CD4-positive, alpha-beta T cell treated with Interleukin-6 at 100 ng/mL for 8 hours (primary cell): ENCODE measurements at places on chromosomes 4 and X.
A peak's percentile ranks its signal among the peaks of the same experiment; 100 is the strongest.

DNA sequence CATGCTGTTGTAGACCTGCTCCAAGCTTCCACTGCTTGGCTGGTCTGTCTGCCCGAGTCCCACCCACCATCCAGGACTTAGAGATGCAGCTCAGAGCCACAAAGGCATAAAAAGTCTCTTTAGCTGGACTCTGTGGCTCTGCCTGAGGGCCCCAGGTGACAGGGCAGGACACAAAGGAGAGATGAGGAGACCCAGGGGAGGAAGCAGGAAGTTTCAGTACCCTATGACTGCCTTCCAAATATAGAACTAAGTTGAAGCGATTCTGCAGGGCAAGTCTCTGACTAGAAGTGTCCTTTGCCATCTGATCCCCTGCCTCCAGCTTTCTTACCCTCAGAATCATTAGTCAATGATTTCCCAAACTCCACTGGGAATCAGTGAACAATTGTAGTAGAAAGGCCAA lies 11.2 kb upstream of the CXCR3 start:
- DNase-seq = no peak

GRCh38 chr4:98305576-98305975 lies 44.4 kb downstream of the RAP1GDS1 start:
- no peak for DNase-seq

DNA sequence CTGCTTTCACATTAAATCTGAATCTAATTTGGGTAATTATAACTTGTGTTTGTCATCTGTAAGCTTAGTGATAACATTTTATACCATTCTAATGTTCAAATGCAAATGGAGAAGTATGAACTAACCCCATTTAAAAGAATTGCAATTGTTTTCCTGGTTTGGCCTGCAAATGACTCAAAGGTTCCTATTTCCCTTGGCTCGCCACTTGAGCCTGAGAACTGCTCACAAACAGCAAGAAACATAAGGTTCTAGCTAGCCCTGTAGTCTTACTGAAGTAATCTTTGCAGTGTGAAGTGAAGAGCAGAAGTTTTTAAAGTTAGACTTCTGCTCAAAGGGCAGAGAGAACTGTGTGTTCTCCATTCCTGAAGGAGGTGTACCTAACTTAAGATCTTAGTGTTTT lies 27.2 kb downstream of the UPRT start:
- DNase-seq = no peak

DNA sequence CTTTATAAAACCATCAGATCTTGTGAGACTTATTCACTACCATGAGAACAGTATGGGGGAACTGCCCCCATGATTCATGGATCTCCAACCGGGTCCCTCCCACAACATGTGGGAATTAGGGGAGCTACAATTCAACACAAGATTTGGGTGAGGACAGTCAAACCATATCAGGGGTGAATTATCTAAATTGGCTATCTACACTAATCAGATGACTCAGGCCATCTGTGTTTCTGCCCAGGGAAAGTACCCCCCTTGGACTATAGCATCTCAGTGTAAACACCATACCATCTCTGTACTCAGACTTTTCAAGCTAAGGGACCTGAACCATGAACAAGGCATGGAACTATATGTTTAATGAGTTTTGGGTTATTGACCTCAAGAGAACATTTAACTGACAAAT lies 76.8 kb downstream of the LNX1 start:
- no peak for DNase-seq

DNA sequence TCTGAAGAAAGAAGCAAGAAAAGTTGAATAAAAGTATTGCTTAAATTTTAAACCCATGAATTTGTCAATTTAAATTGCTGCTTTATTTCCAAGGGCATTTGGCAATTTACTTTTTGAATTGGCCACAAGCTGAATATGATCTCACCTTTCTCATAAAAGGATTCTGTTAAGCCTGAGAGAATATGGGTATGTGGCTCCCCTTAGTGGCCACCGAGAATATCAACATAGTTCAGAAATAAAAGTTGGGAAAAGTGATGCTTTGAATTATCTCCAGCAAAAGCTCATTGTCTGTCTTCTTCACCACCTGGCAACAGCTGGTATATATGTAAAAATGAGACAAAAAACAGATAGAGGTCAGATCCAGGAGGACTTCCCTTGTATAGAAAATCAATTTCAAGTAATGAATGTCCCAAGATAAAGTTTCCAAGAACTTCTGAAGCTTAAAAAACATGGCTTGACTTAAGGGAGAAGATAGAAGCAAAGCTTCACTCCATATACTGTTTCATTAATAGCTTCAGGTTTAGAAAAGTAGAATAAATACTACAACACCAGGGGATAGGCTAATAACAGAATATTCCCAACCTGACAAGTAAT lies 290.7 kb upstream of the FAM241A start:
- DNase-seq = no peak

- no peak for DNase-seq
Observed at GRCh38 chr4:81436096-81436495, 35.6 kb downstream of the RASGEF1B start.

- DNase-seq = peak; percentile 46
Observed at GRCh38 chrX:154411981-154412340, 622 bp downstream of the TAFAZZIN start.

- no peak for DNase-seq
Observed at GRCh38 chrX:80806557-80806956, 3.1 kb downstream of the BRWD3 start.

DNA sequence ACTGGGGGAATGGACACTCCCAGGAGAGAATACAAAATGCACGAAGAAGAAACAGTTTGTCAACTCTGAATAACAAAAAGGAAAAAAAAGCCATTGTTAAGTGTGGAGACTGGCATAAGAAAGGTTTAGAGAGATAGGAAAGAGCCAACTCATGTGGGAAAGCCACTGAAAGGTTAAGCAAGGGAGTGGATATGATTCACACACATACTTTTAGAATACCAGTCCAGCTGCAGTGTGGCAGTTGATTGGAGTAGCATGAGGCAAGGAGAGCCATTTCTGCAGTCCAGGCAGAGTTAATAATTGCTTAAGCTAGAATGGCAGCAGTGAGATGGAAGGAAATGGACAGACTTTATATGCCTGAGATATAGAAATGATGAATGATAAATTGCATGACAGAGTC lies 36.9 kb upstream of the ADAD1 start:
- no peak for DNase-seq

DNA sequence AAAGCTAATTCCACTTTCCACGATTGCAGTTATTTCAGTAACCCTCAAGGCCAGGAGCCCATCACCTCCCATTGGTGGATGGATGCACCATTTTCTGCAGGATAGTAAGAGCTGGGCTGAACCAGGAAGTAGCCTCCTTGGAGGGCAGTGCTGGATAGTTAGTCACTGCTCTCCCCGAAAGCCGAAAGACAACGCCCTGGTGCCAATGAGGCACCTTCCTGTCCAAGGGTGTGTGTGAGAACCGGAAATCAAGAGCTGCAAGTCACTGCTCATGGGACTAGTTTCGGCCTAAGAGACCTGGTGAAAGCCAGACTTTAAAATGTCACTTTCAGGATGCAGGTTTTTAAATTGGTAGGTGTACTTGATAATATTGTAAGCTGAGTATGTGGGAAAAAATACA lies 203.8 kb upstream of the HS3ST1 start:
- no peak for DNase-seq

- no peak for DNase-seq
Observed at GRCh38 chr4:14361084-14361483, 641.2 kb upstream of the CPEB2 start.

GRCh38 chr4:62948108-62948507 lies 1461.1 kb downstream of the TECRL start:
- no peak for DNase-seq

- DNase-seq = no peak
Observed at GRCh38 chr4:183716302-183716701, 57.2 kb downstream of the TRAPPC11 start.

- no peak for DNase-seq
Observed at GRCh38 chrX:81378560-81378959, 176.7 kb downstream of the SH3BGRL start.

GRCh38 chr4:104907074-104907649 lies 239.5 kb upstream of the TET2 start:
- no peak for DNase-seq

- no peak for DNase-seq
Observed at GRCh38 chr4:87967193-87967592, 8.3 kb upstream of the SPP1 start.

GRCh38 chr4:40309250-40309774 lies 25.8 kb upstream of the CHRNA9 start:
- peak; percentile 88 for DNase-seq

DNA sequence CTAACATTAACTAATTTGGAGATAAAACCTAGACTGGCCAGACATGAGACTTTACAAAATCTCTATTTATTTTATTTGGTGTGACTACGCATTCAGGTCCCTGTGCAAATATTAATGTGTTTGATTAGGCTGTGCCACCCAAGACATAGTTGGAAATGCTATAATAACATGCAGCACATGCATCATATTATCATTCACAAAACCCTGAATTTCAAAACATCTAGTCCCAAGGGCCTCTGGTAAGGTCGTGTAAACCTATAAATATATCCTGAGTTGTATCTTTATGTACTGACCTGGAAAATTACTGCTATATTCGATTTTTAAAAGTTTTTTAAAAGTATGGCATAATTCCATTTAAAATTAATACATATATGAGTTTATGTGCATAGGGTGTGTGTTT lies 47.1 kb upstream of the FAT4 start:
- no peak for DNase-seq

DNA sequence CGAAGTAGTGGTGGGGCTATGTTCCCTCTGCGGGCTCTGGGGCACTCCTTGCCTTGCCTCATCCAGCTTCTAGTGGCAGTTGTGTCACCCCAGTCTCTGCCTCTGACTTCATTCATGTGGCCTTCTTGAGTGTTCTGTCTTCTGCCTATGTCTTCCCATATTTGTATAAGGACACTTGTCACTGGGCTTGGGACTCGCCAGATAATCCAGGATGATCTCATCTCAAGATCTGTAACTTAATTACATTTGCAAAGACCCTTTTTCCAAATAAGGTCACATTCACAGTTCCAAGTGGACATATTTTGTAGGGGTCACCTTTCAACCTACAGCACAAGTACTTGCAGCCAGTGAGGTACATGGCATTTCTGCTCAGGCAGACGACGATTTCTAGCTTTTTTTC lies 30.3 kb upstream of the CLDN24 start:
- no peak for DNase-seq

GRCh38 chr4:184064877-184065276 lies 152.8 kb downstream of the ENPP6 start:
- DNase-seq = no peak

GRCh38 chrX:19094654-19095053 lies 27.6 kb downstream of the ADGRG2 start:
- no peak for DNase-seq

DNA sequence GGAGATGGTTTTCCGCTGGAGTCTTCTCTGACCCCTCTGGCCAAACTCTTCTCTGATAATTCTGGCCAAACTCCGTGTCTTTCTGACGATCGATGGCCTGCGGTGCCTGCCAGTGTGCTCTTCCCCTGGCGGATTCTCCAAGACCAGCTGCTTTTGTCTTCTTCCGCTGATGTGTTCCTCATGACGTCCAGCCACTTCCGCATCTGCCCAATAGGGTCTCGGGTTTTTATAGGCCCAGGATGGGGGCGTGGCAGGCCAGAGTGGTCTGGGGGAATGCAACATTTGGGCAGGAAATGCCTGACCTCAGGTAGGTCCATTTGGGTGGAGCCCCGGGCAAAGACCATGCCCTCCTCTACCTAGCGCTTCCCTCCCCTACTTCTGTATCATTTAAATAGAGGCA lies 1542.1 kb downstream of the STIM2 start:
- no peak for DNase-seq

DNA sequence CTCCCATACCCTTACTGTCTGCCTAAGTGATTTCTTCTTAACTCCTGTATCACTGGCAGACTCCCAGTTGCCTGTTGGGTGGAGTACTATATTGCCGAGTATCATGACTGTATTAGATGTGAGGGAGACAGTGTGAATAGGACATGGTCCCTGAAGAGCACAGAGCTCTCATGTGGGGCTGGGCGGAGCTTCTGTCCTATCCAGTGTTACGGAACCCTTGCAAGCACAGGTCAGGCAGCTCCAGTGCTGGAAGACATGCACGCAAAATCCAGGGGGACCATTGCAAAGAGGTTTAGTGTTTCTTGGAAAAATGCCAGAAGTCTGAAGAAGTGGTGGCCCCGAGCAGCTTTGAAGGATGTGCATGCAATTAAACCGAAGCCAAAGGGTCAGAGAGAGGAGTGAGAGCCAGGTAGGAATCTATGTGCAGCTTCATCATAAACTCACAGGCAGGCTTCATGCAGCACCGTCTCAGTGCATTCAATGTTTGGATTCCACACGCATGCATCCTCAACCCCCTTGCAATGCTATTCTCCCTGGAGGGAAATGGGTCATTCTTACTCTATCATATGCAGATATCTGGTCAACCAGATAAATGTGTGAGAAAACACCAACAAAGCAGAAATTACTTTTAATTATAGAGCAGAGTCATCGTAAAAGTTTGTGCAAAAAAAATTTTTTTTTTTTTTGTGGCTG lies 49.7 kb upstream of the DHRSX start:
- no peak for DNase-seq

- DNase-seq = no peak
Observed at GRCh38 chr4:119623025-119623424, 5.6 kb downstream of the PDE5A start.

DNA sequence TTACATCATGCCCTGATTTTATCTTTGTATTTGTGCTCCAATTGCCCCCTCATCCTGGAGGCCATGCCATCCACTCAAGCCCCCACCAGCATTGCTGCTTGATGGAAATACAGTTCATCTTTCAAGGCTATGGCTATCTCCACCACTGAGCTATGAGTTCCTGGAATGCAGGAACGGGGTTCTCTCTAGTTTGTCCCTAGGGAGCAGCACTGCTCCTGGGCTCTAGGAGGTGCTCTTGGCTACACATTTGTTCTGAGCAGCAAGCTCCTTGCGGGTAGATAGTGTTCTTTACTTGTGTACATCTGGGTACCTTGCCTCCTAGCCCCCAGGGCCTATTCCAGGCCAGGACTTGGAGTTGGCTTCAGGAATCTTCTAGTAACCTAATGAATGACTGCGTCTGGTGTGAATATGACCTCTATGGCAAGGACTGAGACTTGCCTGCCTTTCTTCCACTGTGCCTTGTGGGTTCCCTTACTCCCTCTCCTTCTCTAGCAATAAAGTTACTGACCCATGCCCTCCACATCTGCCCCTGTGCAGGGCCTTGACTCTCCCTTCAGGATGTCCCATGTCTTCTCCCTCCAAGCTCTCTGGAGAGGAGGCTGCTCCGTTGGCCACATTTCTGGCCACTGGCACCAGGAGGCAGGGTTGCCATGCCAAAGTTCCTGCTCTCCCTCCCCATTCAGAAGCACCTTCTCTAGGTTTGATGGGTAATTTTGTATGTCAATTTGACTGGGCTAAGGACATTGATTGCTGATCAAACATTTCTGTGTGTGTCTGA lies 7.6 kb downstream of the CITED1 start:
- no peak for DNase-seq

GRCh38 chr4:55503169-55503568 lies 43.5 kb downstream of the CLOCK start:
- DNase-seq = no peak

- DNase-seq = no peak
Observed at GRCh38 chrX:72273718-72274117, 3.3 kb downstream of the RPS4X start.

DNA sequence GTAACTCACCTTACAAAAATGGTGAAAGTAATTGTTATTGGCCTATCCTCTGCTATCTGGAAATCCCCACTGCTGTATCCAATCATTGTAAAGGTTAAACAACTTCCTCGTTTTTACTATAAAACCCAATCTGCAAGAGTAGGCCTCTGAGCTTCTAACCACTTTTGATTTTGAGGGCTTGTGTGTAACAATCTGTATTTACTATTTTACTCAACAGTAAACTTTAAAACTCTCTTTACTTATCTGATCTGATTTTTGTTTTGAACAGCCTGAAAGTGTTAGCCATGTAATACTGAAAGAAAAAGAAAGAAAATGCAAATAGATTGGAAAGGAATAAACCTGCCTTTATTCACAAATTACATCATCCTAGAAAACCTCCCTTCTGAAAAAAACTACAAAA lies 63.1 kb downstream of the SLC10A7 start:
- peak; percentile 30 for DNase-seq
